ENCODE measurements at places on chromosomes 11 and 22. TPM values are rescaled to one million over a fixed set of nuclear protein-coding genes. Genes with fewer than 3 reads are reported as not detected.

Gene FDX1
- 7.8 TPM for total RNA-seq

Gene DDTL
- total RNA-seq = 5.0 TPM

Gene C11orf97
- not detected for total RNA-seq

Gene SPECC1L
- total RNA-seq = 46.1 TPM

Gene GLB1L2
- 0.57 TPM for total RNA-seq

Gene FLRT1
- total RNA-seq = not detected

Gene TALDO1
- 94.8 TPM for total RNA-seq

Gene OPCML
- not detected for total RNA-seq

Gene ALG9
- 37.1 TPM for total RNA-seq

Gene DNAJB7
- total RNA-seq = not detected

Gene NUP50
- 63.9 TPM for total RNA-seq

Gene SEZ6L
- total RNA-seq = 0.11 TPM

Gene TCN2
- 0.95 TPM for total RNA-seq

Gene SAA1
- not detected for total RNA-seq

Gene CDHR5
- total RNA-seq = not detected

Gene PTPRCAP
- total RNA-seq = 269 TPM

Gene C11orf91
- total RNA-seq = not detected

Gene KRTAP5-7
- total RNA-seq = 0.19 TPM

Gene TMEM191C
- total RNA-seq = 3.2 TPM

Gene SLC16A8
- 1.0 TPM for total RNA-seq

Gene PHETA2
- total RNA-seq = 1.8 TPM

Gene GPHA2
- not detected for total RNA-seq

Gene FADS2
- total RNA-seq = 30.4 TPM

Gene NADSYN1
- total RNA-seq = 150 TPM

Gene SCN3B
- total RNA-seq = not detected

Gene SLC35F2
- 3.7 TPM for total RNA-seq

Gene JAML
- 12.8 TPM for total RNA-seq

Gene LRRN4CL
- total RNA-seq = not detected

Gene OR52K1
- total RNA-seq = not detected

Gene TLCD5
- not detected for total RNA-seq

Gene TREH
- total RNA-seq = not detected

Gene SLC22A25
- not detected for total RNA-seq

Gene SLN
- total RNA-seq = not detected

Gene PNPLA5
- total RNA-seq = not detected

Gene CARD16
- total RNA-seq = 54.7 TPM

Gene GRM5
- not detected for total RNA-seq

Gene C1QTNF6
- 6.0 TPM for total RNA-seq

Gene C11orf71
- 13.1 TPM for total RNA-seq

Gene KRTAP5-10
- not detected for total RNA-seq

Gene RFPL1
- not detected for total RNA-seq

Gene POU2F3
- total RNA-seq = not detected

Gene SMTNL1
- total RNA-seq = not detected

Gene OR51A4
- total RNA-seq = not detected

Gene TEX12
- 0.50 TPM for total RNA-seq

Gene GGTLC2
- total RNA-seq = not detected

Gene CDC42EP1
- total RNA-seq = not detected

Gene MRPL40
- 16.7 TPM for total RNA-seq

Gene TSSC4
- total RNA-seq = 52.8 TPM

Gene HEPN1
- not detected for total RNA-seq

Gene DEFB131B
- not detected for total RNA-seq

Gene DEUP1
- not detected for total RNA-seq

Gene BIK
- total RNA-seq = not detected

Gene OR6T1
- total RNA-seq = not detected

Gene VPREB1
- total RNA-seq = not detected

Gene SLC1A2
- total RNA-seq = not detected

Gene PIWIL4
- total RNA-seq = 2.7 TPM

Gene SCO2
- 13.5 TPM for total RNA-seq

Gene GUCY1A2
- not detected for total RNA-seq

Data from natural killer cell (primary cell).